ENCODE measurements at places on chromosomes 4 and X. TPM values are rescaled to one million over a fixed set of nuclear protein-coding genes. Genes with fewer than 3 reads are reported as not detected.

GRCh38 chrX:50158593-50158992 is 42.2 kb downstream of the AKAP4 start:
- no peak for DNase-seq

DNA sequence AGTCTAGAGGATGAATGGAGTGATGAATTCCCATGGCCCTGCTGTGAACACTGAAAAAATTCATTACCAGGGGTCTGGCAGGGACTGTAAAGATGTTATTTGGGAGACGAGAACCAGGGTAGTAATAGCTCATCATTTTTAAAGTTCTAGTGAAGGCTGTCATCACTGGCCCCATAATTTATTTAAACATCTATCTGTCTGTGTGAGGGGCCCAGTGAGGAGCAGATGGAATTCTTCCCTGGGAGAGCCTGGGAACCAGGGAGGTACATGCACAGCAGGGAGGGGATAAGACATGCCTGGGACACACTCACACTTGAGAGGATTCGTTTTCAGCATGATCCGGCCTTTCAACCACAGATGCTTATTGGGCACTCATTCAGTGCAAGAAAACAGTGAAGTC is 162.0 kb downstream of the PDGFRA start:
- DNase-seq: no peak

DNA sequence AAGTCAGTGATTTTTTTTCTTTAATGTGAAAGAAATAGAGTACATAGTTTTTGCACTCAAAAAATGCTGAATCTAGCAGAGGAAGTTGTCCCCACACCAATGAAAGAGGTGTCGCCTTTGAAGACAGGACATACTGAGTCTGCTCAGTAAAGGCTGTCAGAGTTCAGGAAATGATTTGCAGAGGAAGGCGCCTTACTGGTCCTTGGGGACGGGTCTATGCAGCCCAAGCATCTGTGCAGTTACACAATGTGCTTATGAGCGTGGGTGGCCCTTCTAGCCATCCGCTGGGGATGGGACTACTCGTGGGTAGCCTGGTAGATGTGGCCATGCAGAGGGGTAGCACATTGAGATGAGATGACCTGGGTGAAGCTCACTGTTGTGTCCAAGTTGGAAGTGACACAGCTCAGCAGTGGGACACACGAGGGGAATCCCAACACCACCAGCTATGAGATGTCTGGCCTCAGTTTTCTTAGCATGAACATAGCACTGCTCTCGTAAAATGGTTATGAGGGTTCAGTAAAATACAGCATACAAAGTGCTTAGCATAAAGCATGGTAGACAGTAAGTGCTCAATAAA is 116.5 kb upstream of the RBPJ start:
- DNase-seq: no peak

GRCh38 chr4:97867557-97868091 is 275.7 kb downstream of the STPG2 start:
- no peak for DNase-seq

- DNase-seq: no peak
Observed at GRCh38 chrX:150167482-150168324, 195.4 kb upstream of the MAMLD1 start.

DNA sequence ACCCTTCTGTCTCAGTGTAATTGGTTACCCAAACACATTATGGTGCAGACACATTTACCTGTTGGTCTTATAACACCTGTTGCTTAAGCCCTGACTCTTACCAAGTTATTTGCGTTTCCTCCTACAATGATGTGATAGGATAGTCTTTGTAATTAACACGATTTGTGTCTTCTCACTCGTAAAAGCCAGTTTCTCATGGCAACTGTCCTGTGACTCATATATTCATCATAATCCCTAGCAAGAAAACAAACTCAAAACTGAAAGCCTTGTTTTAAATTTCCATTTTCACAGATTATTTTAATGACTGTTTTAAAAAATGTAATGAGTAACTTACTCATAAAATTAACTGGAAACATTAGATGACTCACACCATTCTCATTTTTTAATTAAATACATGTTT is 495.2 kb downstream of the NLGN4X start:
- no peak for DNase-seq

DNA sequence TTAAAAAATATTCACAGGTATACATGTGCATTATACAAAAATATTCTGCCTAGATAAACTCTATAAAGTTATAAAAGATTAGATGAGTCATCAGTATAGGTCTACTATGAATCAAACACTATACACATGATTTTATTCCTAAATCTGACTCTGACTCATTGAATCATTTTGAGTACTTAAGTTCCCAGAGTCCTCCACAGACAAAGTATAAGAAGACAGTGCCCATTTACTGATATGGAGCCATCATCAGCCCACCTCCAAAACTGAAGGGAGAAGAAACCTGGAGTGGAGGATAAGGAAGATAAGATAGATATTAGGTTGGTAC is 28.7 kb upstream of the ANTXR2 start:
- no peak for DNase-seq

GRCh38 chrX:7244405-7244804 is 96.5 kb upstream of the PUDP start:
- DNase-seq: no peak

DNA sequence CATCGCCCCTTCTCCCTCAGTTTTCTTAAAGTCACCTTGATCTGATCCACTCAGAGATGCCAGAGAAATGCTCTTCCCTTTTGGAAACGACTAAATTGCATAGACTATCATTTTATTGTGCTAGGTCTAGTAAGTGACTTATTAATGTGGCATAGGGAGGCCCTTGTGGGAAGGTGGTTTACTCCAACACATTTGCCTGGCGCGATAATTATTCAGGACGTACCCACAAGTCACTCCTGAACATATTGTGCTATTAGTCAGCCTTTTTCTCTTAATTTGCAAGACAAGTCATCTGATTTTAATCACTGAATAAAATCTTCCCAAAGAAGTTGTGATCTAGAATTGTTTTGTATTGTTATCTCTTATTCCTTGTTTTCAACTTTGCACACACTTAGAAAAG is 7.6 kb downstream of the ENPEP start:
- DNase-seq: no peak

DNA sequence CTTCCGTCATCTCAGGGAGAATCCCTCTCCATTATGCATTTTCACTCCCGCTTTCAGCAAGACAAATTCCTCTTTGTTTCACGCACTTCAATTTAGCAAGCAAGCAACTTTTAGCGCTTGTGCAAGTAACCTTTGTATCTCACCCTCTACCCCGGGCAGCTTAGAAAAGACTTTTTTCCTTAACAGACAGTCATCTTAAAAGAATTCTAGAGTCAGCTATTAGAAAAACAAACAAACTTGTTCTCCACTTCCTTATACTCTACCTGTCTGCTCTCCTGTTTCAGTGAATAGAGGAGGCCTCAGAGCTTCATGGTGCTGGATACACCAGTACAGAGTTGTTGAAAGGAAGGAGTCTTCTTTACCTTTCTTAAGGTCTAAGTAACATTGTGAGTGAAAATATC is 12.1 kb downstream of the TIGD2 start:
- DNase-seq: peak; percentile 92

DNA sequence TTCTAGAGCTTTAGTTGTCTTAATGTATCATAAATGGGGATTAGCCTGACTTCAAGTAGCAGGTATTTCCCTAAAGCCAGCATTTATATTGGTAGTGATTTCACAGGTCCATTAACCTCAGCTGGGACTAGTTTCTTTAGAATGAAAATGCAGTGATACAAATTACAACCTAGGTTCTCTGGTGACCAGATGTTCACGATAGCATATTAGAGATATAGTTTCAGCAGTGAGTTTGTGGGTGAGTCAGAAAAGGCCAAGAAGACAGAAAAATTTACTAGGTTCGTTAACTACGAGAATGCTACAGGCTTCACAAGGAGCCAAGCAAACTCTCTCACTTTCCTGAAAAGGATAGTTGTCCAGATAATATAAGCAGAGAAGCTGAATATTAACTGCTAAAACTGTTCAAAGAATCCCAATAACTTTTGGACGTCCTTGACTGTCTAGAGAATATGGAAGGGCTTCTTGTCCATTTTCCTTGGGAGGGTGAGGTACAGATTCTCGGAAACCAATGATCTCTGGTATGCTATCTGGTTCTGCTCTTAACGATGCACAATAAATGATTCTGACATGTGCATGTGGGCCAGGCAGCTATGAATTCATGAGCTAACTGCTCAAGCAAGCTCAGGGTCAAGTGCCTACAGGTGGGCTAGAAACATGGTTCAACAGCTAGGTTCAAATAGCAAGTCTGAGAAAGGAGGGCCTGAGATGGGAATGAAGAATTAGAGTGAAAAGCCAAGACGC is 6.0 kb upstream of the SPCS3 start:
- no peak for DNase-seq

DNA sequence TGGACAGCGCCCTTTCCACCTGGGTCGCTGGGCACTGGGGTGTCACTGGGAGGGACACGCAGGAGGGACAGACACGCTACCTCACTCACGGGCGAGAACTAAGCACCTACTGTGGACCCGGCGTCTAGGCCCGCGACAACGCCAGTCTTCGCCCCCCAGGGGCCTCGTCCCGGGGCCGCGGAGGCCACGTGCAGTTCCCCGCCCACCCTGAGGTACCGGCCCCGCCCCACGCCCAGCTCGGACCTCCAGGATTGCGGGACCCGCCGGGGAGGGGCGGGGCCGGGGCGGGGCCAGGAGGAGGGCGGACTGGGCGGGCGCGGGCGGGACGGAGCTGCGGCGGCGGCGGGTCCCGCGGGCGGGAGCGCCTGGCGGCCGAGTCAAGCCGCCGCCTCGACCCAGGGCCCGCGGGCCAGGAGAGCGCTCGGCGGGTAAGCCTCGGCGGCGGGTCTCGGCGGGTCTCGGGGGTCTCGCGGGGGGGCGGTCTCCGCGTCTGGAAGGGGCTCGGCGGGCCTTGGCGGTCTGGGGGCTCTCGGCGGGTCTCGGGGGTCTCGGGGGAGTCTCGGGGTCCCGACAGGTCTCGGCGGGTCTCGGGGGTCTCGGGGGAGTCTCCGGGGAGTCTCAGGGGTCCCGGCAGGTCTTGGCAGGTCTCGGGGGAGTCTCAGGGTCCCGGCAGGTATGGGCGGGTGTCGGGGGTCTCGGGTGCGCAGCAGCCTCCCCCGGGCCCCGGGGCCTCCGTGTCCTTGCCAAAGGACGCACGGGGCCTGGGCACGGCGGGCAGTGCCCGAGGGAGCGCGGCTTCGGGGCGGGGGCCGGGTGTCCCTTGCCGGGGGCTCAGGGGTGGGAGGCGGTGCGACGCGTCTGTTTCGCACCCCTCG is at the start of gene SH3BP2:
TSS of gene SH3BP2 (plus strand) at position 375 of the 875 bp plus-strand sequence. CDS start 27,533 bp downstream, outside the sequence.
- DNase-seq: no peak

- DNase-seq: no peak
Observed at GRCh38 chr4:142598132-142598531, 248.0 kb downstream of the INPP4B start.

- no peak for DNase-seq
Observed at GRCh38 chr4:152961014-152961772, 25.1 kb downstream of the FHDC1 start.

- DNase-seq: no peak
Observed at GRCh38 chrX:1093121-1093520, 119.3 kb downstream of the CRLF2 start.

DNA sequence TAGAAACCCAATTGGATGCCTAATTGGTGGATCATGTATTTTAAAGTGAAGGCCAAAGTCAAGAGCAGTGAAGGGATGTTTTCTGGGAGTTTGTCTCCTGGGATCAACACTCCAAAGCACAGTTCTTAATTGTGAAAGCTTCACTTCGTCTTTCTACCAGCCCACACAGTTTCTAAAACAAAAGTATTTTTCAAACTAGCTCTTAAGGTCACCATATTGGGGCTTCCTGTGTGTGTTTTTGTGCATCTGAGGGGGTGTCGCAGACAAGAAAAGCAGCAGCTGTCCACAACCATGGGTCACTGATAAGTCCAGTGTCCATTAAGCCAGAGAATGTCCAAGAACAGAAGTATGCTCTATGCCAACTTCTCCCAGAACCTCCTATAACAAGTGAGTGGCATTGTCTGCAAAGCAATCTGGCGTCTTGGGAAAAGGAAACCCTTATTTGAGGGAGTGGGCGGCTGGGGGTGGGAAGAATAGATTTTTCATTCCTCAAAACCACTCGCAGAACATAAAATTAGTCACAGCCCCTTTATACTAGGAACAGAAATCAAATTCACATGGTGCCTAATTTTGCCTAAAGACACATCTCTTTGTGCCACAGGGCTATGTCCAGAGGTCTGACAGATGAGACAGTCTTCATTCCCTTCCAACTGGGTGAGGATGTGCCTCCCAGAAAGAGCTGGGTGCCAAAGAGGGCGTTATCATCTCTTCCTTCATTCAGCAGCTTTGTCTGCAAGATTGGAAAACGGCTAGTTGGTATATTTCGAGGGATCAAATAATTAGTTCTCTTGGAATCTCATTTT is 610.4 kb downstream of the BCOR start:
- DNase-seq: no peak

DNA sequence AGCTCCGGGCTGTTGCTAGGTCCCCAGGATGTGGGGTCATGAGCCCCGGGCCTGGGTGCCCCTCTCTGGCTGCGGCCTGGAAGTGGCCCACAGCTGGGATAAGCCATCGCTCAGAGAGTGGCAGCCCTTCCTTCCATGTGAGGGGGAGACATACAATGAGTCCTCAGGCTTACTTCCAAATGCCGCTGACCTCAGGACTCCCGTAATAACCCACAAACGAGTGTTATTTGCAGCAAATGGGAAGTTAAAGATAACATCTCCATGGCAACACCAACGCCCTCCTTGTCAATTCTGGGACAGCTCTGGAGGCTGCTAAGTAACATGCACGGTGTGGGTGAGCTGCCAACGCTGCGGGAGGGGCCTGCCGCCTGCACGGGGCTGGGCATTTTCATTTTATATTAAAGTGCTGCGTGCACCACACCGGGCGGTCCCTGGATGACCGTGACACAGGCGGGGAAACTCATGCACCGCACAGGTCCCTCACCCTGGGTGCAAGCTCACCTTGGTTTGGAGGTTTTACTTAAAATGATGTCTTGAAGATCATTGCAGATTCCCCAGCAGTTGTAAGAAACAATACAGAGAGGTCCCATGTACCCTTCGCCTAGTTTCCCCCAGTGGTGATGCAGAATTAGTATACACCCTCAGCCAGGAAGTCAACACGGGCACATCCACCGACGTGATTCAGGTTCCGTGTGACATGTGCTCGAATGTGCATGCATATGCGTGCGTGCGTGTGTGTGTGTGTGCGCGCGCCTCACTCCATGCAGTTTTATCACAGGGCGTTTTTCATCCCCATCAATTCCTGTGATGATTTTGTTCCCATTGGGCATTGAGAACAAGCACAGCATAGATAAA is 79.4 kb downstream of the ABLIM2 start:
- DNase-seq: no peak

GRCh38 chrX:51766546-51766945 is 23.3 kb downstream of the GSPT2 start:
- no peak for DNase-seq

- peak; percentile 36 for DNase-seq
Observed at GRCh38 chr4:140609548-140610425, 41.0 kb upstream of the UCP1 start.

- no peak for DNase-seq
Observed at GRCh38 chr4:137572647-137573046, 40.4 kb upstream of the PCDH18 start.

RHOXF1 gene
- not detected for total RNA-seq

AKAP14 gene
- total RNA-seq: not detected

FGA gene
- not detected for total RNA-seq

TFE3 gene
- 64.3 TPM for total RNA-seq

PAGE2 gene
- total RNA-seq: not detected

P2RY8 gene
- total RNA-seq: not detected

SYTL5 gene
- 0.22 TPM for total RNA-seq

PF4V1 gene
- not detected for total RNA-seq

NUDT11 gene
- 12.2 TPM for total RNA-seq

PPP1R3F gene
- total RNA-seq: 6.8 TPM

ABCG2 gene
- 11.9 TPM for total RNA-seq

TACR3 gene
- 0.03 TPM for total RNA-seq

GPRASP1 gene
- 0.87 TPM for total RNA-seq

POU3F4 gene
- not detected for total RNA-seq

Measured in SJSA1 (cell line).